ENCODE measurements at places on chromosomes 11 and 22. TPM values are rescaled to one million over a fixed set of nuclear protein-coding genes. Genes with fewer than 3 reads are reported as not detected.
A peak's percentile ranks its signal among the peaks of the same experiment; 100 is the strongest.

CEP57 gene
- total RNA-seq: 30.5 TPM

LDHA gene
- total RNA-seq: 2,567 TPM

MISFA gene
- total RNA-seq: 1.1 TPM

CACNA1I gene
- total RNA-seq: under 0.01 TPM

NEFH gene
- total RNA-seq: 1.7 TPM

FGF19 gene
- total RNA-seq: not detected

FOSL1 gene
- 17.2 TPM for total RNA-seq

NPAS4 gene
- under 0.01 TPM for total RNA-seq

TRIM49 gene
- not detected for total RNA-seq

CST6 gene
- 0.54 TPM for total RNA-seq

- DNase-seq: no peak
These were observed 1310.3 kb downstream of the BRD1 start for GRCh38 chr22:48517039-48518030.

GRCh38 chr11:132898021-132898420 is 634.3 kb downstream of the OPCML start:
- peak; percentile 73 for DNase-seq

- no peak for DNase-seq
These were observed 88.9 kb upstream of the CLNS1A start for GRCh38 chr11:77726524-77726923.

- peak; percentile 52 for DNase-seq
These were observed 12.6 kb downstream of the CHST1 start for GRCh38 chr11:45652781-45653180.

DNA sequence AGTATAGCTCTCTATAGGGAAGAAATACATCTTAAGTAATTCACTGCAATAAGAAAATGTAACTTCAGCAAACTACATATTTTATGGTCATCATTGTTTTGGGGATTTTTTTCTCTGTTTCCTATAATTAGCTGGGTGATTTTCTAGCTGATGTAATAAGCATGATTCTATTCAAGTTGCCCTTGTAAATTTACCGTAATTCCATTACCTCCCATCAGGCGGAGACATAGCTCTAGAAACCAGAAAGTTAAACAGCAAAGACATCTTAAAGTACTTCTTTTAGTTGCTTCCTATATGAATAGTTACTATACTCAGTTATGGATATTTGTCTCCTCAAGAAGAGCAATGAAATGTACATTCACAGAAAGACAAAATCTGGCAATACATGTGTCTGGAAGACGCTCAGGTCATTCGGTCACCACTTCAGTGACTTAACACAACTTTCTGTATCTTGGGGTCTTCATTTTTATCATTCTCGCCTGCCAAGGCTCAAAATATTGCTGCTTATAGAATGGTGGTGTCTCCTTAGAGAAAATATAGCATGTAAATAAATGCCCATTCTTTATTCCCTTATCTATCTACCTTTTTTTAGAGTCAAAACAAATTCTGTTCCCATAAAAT is 239.9 kb upstream of the ZC3H12C start:
- peak; percentile 87 for DNase-seq

DNA sequence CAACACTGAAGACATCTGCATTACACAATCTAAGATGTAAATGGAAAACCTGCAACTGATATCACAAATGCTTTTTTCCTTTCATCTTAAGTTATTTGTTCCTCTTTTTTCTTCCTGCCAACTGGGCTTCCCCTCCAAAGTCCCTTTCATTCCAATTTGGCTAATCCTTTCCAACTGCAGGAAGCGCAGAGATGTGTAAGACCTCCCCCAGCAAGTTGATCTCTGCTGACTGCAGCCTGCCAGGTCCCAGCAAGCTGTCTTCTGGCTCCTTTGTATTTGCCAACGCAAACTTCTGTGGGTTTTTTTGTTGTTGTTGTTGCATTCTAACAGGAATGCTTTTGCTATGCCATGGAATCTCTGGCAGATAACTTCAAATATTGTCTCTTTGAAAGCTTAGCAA is 38.5 kb upstream of the LRRC4C start:
- no peak for DNase-seq

GRCh38 chr11:11555208-11555607 is 66.6 kb downstream of the GALNT18 start:
- DNase-seq: no peak

- DNase-seq: no peak
These were observed 189.6 kb upstream of the CCDC90B start for GRCh38 chr11:83475760-83476159.

DNA sequence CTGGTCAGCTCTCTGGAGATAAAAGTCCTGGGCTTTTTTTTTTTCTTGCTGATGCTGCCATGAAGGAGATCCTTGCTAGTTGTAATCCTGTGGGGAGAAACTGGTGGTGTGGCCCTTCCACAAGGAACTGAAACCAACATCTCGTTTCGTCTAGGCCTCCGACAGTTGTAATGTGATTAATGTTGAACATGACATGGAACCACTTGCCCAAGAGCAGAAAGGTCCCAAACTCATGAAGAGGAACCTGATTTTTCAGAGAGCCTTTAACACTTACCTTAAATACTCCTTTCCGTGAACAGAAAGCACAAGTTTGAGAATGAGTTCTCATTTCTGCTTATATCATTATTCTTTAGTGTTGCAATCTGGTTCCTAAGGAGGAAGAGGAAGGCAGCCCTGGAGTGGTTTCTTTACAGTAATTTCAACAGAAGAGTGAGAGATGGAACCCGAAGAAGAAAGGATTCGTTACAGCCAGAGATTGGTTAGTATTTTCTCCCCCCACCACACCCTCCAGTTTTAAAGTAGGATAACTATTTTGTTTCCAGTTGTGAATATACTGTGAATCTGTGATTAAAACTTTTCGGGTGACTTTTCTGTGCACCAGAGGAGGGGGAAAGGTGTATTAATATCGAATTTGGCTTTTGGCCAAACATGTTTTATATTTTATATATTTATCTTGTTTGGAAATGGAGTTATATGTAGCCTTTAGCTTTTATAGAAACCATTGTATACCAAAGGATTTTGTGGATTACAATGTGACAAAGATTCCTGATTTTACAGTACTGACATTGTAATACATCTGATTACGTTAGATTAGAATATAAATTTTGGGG is 2.0 kb downstream of the KDM2A start:
- peak; percentile 45 for DNase-seq

DNA sequence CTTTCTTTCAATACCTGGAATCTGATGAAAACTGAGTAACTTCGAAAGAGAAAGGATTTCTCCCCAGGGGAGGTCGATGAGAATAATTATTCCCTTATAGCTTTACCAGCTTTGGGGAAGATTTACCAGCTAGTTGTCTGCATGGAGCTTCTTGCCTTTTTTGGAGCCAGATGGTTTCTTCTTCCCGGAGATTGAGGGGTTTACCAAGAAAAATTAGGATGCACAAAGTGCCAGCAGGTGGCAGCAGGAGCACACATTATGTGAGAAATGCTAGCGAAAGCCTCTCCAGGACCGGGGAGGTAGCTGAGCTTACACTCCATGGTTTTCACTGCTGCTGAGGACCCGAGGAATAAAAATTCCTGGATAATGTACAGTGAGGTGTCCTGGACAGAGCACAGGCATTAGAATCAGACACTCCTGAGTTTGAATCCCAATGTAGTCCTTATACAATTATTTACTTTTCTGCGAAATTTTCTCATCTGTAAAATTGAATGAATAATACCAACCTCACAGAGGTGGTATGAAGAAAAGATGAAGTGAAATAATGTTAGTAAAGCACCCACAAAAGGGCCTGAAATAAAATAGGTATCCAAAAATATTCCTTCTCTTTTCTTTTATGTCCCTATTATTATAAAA is 46.0 kb upstream of the PARVA start:
- peak; percentile 88 for DNase-seq

DNA sequence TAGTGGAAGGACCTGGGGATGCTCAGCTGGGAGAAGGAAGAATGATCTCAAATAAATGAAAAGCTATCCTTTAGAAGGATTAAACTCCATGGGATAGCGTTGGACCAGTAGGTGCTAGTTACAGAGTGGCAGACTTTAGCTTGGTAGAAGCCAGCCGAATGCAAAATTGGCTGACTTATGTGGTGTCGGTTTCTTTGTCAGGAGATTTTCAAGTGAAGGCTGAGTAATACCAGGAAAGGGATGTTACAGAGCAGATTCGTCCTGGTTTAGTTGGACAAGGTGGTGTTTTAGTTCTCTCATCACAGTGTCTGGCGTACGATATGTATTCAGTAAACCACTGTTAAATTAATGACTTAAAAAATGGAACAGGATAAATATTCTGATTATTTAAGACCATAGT is 26.0 kb downstream of the FDX1 start:
- no peak for DNase-seq

GRCh38 chr11:9738116-9738515 is 74.2 kb downstream of the SWAP70 start:
- no peak for DNase-seq

DNA sequence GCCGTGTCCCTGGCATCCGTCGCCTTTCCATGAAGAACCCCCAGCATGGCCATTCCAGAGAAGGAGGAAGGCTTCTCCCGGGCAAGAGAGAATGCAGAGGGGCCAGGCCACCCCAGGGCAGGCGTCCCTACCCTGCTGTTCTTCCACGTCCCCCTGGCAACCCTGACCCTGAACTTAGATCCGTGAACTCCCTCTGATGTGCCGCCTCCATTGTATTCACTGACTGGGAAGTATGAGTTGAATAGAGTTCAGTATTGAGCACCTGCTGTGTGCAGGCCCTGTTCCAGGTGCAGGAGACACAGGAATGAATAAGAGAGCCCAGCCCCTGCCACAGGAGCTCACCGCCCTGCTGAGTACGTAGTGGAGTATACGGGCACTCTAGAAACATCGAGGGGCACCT is 29.1 kb upstream of the RELT start:
- DNase-seq: no peak

DNA sequence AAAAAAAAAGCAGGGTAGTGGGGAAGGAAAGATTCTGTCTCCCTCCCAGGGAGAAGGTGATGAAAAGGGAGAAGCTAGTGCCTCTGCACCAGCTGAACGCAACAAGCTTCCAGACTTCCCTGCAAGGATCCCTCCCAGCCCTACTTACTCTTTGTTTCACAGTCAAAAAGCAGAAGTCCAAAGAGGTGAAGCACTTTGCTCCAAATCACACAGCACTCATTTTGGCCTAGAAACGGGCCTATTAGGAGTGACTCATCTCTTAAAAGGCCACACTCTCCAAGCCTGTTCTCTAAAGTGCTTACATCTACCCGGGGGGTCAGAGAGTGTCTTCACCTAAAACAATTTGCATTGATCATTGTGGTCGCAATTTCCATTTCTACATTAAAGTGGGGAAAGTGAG is 17.7 kb upstream of the GRK3 start:
- no peak for DNase-seq

GRCh38 chr11:76524919-76525318 is 80.1 kb downstream of the EMSY start:
- DNase-seq: peak; percentile 44

- DNase-seq: peak; percentile 33
These were observed 380 bp downstream of the C11orf96 start for GRCh38 chr11:43942662-43943371.

- no peak for DNase-seq
These were observed 310.3 kb downstream of the NXPE2 start for GRCh38 chr11:114988644-114989043.

DNA sequence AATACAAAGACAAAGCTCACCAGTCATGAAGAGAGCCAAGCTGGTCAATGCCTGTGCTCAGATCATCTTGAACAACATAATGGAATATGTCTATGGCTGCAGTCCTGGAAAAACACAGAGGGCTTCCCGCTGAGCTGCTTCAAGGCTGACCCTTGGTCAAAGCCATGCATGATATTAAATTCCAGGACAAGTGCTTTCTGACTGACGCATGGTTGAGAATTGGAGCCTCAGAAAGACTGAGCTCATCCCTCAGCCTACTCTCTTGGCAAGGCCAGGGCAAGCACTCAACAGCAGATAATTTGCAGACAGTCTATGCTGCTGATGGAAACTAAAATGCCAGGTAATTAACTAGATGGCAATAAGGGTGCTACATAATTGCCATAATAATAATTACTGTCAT is 89.2 kb downstream of the GALNT18 start:
- DNase-seq: peak; percentile 22

- DNase-seq: no peak
These were observed 59.7 kb upstream of the CHST1 start for GRCh38 chr11:45725121-45725520.

GRCh38 chr22:38733724-38734381 is 21.9 kb downstream of the SUN2 start:
- peak; percentile 55 for DNase-seq

- DNase-seq: peak; percentile 59
These were observed 115.8 kb downstream of the ATG16L2 start for GRCh38 chr11:72930008-72930407.

DNA sequence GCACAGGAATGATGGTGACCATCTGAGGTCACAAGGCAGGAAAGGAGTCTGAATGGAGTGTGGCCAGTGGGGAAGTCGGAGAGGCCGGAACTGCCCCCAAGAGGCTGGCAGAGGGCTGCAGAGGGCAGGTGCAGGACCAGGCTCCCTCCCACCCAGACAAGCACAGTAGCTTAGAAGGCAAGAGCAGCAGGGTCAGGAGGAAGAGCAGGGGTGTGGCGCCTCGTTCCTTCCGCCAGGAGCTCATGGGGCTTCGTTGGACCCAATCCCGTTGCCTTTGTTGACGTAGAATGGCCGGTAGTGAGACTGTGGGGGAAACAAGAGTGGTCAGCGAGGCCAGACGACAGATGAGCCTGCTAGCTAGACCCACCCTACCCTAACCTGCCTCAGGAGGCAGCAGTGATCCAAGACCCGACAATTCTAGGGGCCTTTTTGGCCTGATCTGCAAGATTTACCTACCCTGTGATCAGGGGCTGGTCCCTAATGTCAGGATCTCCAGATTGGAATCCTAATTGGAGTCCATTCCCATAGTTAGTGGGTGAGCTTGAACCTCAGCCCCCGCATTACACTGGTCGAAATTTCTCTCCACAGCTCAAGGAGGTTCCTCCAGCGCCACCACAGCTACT is 25.6 kb downstream of the TRIM29 start:
- no peak for DNase-seq

DNA sequence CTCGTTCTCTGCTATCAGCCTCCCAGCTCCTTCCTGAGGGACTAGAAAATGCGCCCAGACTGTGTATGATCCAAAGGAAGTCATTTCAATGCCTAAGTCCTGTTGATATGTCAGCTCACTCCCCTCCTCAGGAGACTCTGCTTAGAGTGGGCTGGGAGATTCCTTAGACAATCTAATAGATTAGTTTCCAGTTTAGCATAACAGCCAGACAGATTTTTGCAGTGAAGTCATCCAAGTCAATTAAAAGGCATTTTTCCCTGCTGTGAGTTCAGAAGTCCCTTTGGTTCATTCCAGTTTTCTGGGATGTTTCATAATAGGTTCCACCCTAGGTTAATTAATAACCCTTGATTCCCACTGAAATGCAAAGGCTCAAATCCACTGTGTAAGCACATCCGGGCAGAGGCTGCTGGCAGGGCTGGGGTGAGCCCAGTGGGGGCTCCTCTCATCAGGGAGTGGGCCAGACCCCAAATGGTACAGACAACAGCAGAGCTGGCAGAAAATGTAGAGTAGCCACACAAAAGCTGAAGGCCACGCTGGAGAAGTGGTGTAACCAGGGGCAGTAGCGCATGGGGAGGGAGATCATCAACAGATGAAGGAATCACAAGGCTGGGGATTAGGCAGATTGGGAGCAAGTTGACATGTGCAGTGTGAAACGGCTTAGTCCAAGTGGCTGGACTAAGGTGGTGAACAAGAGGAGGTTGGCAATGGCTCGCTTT is 90.6 kb downstream of the SYN3 start:
- no peak for DNase-seq
